Ascending aorta (tissue), 2 donors: ENCODE measurements at places on chromosomes 6 and 20. TPM values are rescaled to one million over a fixed set of nuclear protein-coding genes. Genes with fewer than 3 reads are reported as not detected.

Gene ELOVL5
- total RNA-seq, result 53.7 TPM

Gene ULBP3
- total RNA-seq, result 24.2 TPM

Gene GATA5
- total RNA-seq, result not detected

Gene ARFGEF3
- total RNA-seq, result 1.8 TPM

Gene PPARD
- 21.1 TPM for total RNA-seq

Gene GTPBP2
- total RNA-seq, result 30.7 TPM

Gene GNL1
- total RNA-seq, result 33.0 TPM

Gene CLDN20
- not detected for total RNA-seq
